Naive B cell (primary cell): ENCODE measurements at places on chromosomes 4 and X.

- H3K27ac ChIP-seq = no peak overlapping the region
- no peaks in the 10 kb centered on the region for H3K4me1 ChIP-seq
- H3K4me3 ChIP-seq = no peak overlapping the region
- DNase-seq = no peak
Observed at GRCh38 chr4:21535898-21536297, 412.7 kb downstream of the KCNIP4 start.

GRCh38 chrX:47458528-47458927 is 24.5 kb downstream of the ZNF41 start:
- H3K4me3 ChIP-seq = no peak overlapping the region
- no peaks in the 10 kb centered on the region for H3K27me3 ChIP-seq

GRCh38 chr4:119512398-119512797 is 116.2 kb downstream of the PDE5A start:
- H3K27me3 ChIP-seq = no peaks in the 10 kb centered on the region
- peak overlapping the region; percentile 26 for H3K27ac ChIP-seq
- H3K36me3 ChIP-seq = peaks cover 17% of the 10 kb centered on the region
- no peaks in the 10 kb centered on the region for H3K4me1 ChIP-seq

DNA sequence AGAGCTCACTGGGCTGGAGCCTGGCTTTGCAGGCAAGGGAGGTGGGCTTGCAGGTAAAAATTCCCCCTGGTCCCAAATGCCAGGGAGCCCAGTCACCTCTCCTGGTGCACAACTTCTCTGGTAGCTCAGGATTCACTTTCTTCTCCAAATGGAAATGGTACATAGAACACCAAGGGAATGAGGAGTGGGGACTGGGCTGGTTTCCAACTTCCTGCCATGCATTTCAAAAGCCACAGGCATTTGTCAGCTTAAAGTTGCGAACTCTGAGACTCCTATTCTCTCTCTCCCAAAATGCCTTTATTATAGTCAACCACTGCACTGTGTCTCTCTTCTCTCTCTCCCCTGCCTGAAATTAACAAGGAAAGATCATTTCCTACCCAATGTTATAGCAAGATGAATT is 177.3 kb downstream of the GRIA3 start:
- H3K4me3 ChIP-seq = no peak overlapping the region
- H3K27ac ChIP-seq = no peak overlapping the region
- DNase-seq = no peak
- H3K4me1 ChIP-seq = no peaks in the 10 kb centered on the region
- H3K36me3 ChIP-seq = no peaks in the 10 kb centered on the region
- no peaks in the 10 kb centered on the region for H3K27me3 ChIP-seq

DNA sequence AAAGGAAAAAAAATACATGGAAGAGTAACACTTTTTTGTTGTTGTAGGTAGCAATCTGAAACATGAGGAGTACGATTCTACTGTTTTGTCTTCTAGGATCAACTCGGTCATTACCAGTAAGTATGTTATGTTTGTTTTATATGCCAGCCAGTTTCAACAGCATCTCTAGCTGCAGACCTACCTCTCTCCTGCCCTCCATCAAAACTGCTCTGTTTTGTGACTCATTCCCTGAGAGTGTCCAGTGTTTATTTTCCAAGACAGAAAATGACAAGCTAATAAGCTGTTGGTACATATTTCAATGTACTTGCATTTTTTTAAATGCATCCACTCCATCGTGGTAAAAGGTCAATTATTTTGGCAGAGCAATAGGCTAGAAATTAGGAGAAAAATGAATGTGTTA is 347 bp downstream of the AMTN start:
- H3K27me3 ChIP-seq = peaks cover 15% of the 10 kb centered on the region
- no peak for DNase-seq
- H3K4me1 ChIP-seq = no peaks in the 10 kb centered on the region
- no peak overlapping the region for H3K27ac ChIP-seq
- H3K36me3 ChIP-seq = no peaks in the 10 kb centered on the region
- H3K4me3 ChIP-seq = no peak overlapping the region

- no peaks in the 10 kb centered on the region for H3K36me3 ChIP-seq
- peak; percentile 1 for DNase-seq
- no peak overlapping the region for H3K27ac ChIP-seq
- no peaks in the 10 kb centered on the region for H3K27me3 ChIP-seq
Observed at GRCh38 chr4:174423257-174423944, 98.9 kb downstream of the HPGD start.

- H3K27ac ChIP-seq = no peak overlapping the region
- H3K36me3 ChIP-seq = no peaks in the 10 kb centered on the region
- no peaks in the 10 kb centered on the region for H3K4me1 ChIP-seq
Observed at GRCh38 chr4:167020410-167020809, 213.9 kb downstream of the SPOCK3 start.

DNA sequence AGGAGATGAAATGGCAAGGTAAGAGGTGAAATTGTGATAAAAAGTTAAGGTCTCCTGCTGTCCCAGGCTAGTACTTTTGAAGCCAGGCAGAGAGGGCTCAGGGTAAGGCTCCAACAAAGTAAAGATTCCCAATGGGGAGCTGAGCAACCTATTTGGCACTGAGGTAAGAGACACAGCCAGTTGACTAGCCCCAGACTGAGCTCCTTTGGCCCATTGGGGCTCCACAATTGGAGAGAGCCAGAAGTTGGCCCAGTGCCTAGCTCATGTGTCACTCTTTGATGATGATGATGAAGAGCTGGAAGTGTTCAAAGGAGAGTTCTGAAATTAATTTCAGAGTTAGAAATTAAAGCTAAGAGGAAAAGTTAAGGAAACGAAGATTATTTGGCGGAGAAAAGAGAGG is 94.6 kb downstream of the RLIM start:
- H3K36me3 ChIP-seq = no peaks in the 10 kb centered on the region
- DNase-seq = no peak
- H3K4me3 ChIP-seq = no peak overlapping the region
- no peaks in the 10 kb centered on the region for H3K4me1 ChIP-seq

GRCh38 chr4:168643111-168643795 is 146.4 kb downstream of the PALLD start:
- H3K4me3 ChIP-seq = no peak overlapping the region
- DNase-seq = no peak
- no peak overlapping the region for H3K27ac ChIP-seq
- no peaks in the 10 kb centered on the region for H3K4me1 ChIP-seq

DNA sequence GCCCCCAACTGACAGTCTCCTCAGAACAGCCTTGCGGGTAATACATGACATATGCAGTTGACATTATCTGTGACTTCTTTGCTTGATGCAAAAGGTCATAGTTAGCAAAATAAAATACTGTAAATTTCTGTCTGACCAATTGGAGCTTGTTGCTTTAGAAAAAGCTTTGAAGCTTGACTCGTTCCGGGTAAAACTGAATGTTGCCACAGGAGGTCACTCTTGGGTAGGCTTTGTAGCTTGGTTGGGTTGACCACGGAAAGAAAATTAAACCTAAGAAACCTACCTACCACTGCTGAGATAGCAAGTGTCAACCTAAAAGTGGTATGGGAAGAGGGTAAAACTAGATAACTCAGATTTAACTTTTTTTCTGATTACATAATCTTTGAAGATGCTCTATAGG is 23.2 kb downstream of the PRPS2 start:
- H3K36me3 ChIP-seq = no peaks in the 10 kb centered on the region
- peak; percentile 39 for DNase-seq
- no peak overlapping the region for H3K27ac ChIP-seq
- no peaks in the 10 kb centered on the region for H3K4me1 ChIP-seq
- H3K4me3 ChIP-seq = no peak overlapping the region
- no peaks in the 10 kb centered on the region for H3K27me3 ChIP-seq

GRCh38 chr4:113707048-113707447 is 54.5 kb downstream of the CAMK2D start:
- no peak for DNase-seq
- peaks cover 68% of the 10 kb centered on the region for H3K4me1 ChIP-seq
- H3K36me3 ChIP-seq = no peaks in the 10 kb centered on the region

GRCh38 chr4:105741548-105741947 is 33.0 kb downstream of the GSTCD start:
- peaks cover 33% of the 10 kb centered on the region for H3K36me3 ChIP-seq
- DNase-seq = no peak
- no peaks in the 10 kb centered on the region for H3K4me1 ChIP-seq
